T-helper 17 cell (primary cell): ENCODE measurements at places on chromosomes 5 and 9.
A peak's percentile ranks its signal among the peaks of the same experiment; 100 is the strongest.

- peaks cover 10% of the 10 kb centered on the region for H3K27me3 ChIP-seq
- H3K36me3 ChIP-seq, result no peaks in the 10 kb centered on the region
- DNase-seq, result no peak
- no peak overlapping the region for H3K4me3 ChIP-seq
- no peak overlapping the region for H3K27ac ChIP-seq
- peaks cover 3% of the 10 kb centered on the region for H3K4me1 ChIP-seq
These were observed 222.5 kb upstream of the DAPK1 start for GRCh38 chr9:87275047-87275725.

GRCh38 chr5:151284392-151284967 is 19.1 kb downstream of the SLC36A3 start:
- H3K4me3 ChIP-seq, result no peak overlapping the region
- DNase-seq, result no peak
- H3K27me3 ChIP-seq, result peaks cover 13% of the 10 kb centered on the region
- peaks cover 6% of the 10 kb centered on the region for H3K4me1 ChIP-seq
- no peak overlapping the region for H3K27ac ChIP-seq

GRCh38 chr5:53009816-53010215 is 20.7 kb downstream of the ITGA2 start:
- H3K4me1 ChIP-seq, result peaks cover 24% of the 10 kb centered on the region
- H3K27ac ChIP-seq, result no peak overlapping the region
- H3K4me3 ChIP-seq, result no peak overlapping the region
- no peaks in the 10 kb centered on the region for H3K36me3 ChIP-seq

DNA sequence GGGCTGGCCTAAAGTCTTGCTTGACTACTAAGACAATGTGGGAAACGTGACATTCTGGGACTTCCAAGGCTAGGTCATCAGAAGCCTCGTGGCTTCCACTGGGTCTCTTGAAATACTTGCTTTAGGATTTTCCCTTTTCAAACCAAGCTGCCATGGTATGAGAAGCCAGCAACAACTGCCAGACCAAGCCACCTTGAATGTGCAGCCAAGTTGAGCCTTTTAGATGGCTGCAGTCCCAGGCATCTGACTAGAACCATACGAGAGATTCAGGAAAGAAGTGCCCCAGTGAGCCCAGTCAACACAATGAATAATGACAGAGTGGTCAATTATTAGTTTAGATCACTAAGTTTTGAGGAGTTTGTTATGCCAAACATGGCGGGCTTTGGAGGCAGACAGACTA is 143.3 kb downstream of the SLF1 start:
- no peak for DNase-seq
- no peak overlapping the region for H3K4me3 ChIP-seq
- H3K4me1 ChIP-seq, result no peaks in the 10 kb centered on the region
- H3K27ac ChIP-seq, result no peak overlapping the region
- H3K36me3 ChIP-seq, result no peaks in the 10 kb centered on the region

DNA sequence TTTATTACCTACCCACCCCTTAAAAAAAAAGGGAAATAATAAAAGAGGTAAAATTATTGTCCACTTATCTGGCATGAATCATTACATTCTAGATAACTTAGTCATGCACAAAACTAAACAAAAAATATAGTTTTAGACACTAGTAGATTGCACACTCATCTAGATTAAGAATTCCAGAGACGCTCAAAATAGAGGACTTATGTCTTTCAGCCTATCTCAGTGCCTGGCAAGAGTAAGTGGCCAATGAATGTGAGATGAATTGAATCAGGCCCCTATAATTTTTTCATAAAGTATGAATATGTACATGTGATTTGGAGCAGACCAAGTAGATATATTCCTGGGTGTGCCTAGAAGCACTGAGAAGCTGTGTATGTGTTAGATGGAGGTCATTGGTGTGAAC is 2.0 kb upstream of the RXFP3 start:
- peaks cover 6% of the 10 kb centered on the region for H3K36me3 ChIP-seq
- H3K4me3 ChIP-seq, result no peak overlapping the region
- no peak for DNase-seq
- H3K27me3 ChIP-seq, result peaks cover 73% of the 10 kb centered on the region
- H3K4me1 ChIP-seq, result peaks cover 10% of the 10 kb centered on the region

DNA sequence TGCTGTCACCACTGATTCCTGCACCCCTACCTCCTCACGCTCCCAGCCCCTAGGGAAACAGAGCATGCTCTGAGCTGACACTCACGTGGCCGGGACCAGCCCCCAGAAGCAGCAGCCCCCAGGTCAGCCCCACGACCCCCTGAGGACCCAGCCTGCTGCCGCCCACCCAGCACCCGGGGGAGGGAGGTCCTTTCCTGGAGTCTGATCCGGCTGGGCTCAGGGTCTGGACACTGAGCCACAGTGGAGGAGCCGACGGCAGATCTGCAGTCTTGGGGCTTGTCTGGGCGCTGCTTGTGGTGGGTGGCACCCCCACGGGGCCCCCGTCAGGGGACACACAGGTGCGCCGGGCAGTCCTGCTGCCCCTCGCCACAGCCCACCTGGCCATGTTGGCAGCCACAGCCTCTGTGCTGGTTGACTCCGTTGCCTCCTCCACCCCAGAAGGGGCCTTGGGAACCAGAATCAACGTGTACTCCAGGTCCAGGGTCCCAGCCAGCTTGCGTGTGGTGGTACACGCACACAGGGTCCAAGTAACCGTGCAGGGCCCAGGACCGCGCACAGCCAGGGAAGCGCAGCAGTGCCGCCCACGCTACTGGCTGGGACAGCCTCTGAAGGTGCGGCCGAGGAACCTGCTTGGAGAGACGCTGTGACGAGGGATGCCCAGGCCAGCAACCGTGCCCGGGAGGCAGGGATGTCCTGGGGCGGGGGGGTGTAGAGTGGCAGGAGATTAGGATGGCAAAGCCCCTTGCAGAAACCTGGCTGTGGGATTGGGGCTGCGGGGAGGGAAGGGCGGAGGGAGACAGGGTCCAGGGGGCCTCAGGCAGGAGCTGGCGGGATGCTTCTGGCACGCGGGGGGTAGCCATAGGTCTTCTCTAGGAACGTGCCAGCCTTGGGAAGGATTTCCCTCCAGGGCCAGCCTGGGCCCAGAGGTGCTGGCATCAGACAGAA is 3.5 kb downstream of the DNLZ start:
- H3K4me3 ChIP-seq, result no peak overlapping the region
- H3K27ac ChIP-seq, result no peak overlapping the region
- DNase-seq, result no peak
- H3K27me3 ChIP-seq, result no peaks in the 10 kb centered on the region

DNA sequence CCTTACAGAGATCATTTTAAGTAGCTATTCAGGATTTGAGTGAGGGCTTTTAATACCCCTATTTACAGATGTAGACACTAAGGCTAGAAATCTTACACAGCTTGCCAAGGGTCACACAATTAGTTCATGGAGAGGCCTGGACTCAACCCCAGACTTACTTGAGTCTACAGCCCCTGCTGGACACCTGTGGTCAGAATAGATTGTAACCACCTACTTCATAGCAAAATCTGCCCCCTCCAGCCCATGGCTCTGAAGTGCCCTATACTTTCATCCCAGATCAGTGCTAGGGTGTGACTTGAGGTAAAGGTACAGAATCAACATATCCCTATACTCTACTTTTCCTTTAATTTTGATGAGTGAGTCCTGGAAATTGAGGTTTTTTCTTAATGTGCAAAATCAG is 291.3 kb downstream of the ADGRV1 start:
- H3K27ac ChIP-seq, result no peak overlapping the region
- no peaks in the 10 kb centered on the region for H3K4me1 ChIP-seq
- peaks cover 10% of the 10 kb centered on the region for H3K27me3 ChIP-seq
- DNase-seq, result no peak

- H3K27ac ChIP-seq, result no peak overlapping the region
- peaks cover 3% of the 10 kb centered on the region for H3K4me1 ChIP-seq
- H3K27me3 ChIP-seq, result no peaks in the 10 kb centered on the region
- H3K4me3 ChIP-seq, result no peak overlapping the region
- DNase-seq, result no peak
These were observed 9.0 kb upstream of the LIX1 start for GRCh38 chr5:97151370-97151769.

- H3K4me3 ChIP-seq, result peak overlapping the region; percentile 75
- H3K27me3 ChIP-seq, result peaks cover 28% of the 10 kb centered on the region
- H3K36me3 ChIP-seq, result peaks cover 11% of the 10 kb centered on the region
- H3K4me1 ChIP-seq, result peaks cover 16% of the 10 kb centered on the region
These were observed 30.1 kb downstream of the GSN start for GRCh38 chr9:121298016-121298538.

DNA sequence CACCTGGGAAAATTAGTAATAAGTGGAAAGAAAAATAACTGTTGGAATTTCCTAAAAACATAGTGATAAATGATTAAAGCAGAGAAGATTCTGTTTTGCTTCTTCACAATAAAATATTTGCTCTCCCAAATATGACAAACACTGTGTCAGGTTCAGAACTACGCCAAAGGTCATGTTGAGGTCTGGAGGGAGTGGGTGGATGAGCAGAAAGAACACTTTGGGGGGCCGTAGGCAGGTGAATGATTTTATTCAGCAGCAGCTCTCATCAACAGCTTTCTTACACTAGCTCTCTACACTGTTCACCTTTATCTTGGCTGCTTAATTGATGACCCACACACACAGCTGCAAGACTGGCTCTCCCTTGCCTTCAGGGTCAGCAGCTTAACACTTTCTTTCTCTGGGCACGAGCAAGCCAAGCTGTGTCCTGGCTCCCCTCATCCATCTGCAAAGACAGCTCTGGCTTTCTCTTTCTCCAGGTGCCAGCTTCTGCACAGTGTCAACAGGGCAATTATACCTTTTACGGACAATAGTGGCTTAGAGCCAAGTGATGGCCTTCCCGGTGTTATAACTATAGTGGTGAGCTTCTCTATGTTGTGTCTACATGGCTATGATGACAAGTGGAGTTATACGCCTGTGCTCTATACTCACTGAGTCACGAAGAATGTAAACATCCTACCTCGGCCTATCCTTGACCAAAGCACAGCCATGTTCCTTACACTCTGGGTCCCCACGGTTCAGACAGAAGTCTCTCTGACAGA is 18.9 kb upstream of the GPX8 start:
- no peak overlapping the region for H3K4me3 ChIP-seq
- no peak for DNase-seq
- H3K27me3 ChIP-seq, result no peaks in the 10 kb centered on the region

- peak overlapping the region; percentile 83 for H3K4me3 ChIP-seq
- no peak overlapping the region for H3K27ac ChIP-seq
- H3K36me3 ChIP-seq, result peaks cover 8% of the 10 kb centered on the region
- no peak for DNase-seq
- H3K4me1 ChIP-seq, result peaks cover 4% of the 10 kb centered on the region
- peaks cover 75% of the 10 kb centered on the region for H3K27me3 ChIP-seq
These were observed 1.1 kb downstream of the EPB41L4B start for GRCh38 chr9:109319626-109320241.

- peak; percentile 55 for DNase-seq
- peak overlapping the region; percentile 76 for H3K4me3 ChIP-seq
- H3K27me3 ChIP-seq, result no peaks in the 10 kb centered on the region
- peaks cover 76% of the 10 kb centered on the region for H3K4me1 ChIP-seq
These were observed 61.3 kb downstream of the RAPGEF1 start for GRCh38 chr9:131678499-131679111.

GRCh38 chr5:36839489-36840476 is 36.8 kb upstream of the NIPBL start:
- DNase-seq, result no peak
- no peak overlapping the region for H3K4me3 ChIP-seq
- peaks cover 22% of the 10 kb centered on the region for H3K27me3 ChIP-seq
- peaks cover 9% of the 10 kb centered on the region for H3K4me1 ChIP-seq
- peaks cover 5% of the 10 kb centered on the region for H3K36me3 ChIP-seq

- H3K4me1 ChIP-seq, result peaks cover 19% of the 10 kb centered on the region
- H3K4me3 ChIP-seq, result no peak overlapping the region
- DNase-seq, result peak; percentile 47
- peaks cover 4% of the 10 kb centered on the region for H3K36me3 ChIP-seq
These were observed 149.5 kb downstream of the C9orf152 start for GRCh38 chr9:110058304-110058953.

GRCh38 chr9:113293285-113293878 is 9.8 kb downstream of the RNF183 start:
- H3K27ac ChIP-seq, result peak overlapping the region; percentile 24
- DNase-seq, result no peak
- peaks cover 5% of the 10 kb centered on the region for H3K36me3 ChIP-seq

DNA sequence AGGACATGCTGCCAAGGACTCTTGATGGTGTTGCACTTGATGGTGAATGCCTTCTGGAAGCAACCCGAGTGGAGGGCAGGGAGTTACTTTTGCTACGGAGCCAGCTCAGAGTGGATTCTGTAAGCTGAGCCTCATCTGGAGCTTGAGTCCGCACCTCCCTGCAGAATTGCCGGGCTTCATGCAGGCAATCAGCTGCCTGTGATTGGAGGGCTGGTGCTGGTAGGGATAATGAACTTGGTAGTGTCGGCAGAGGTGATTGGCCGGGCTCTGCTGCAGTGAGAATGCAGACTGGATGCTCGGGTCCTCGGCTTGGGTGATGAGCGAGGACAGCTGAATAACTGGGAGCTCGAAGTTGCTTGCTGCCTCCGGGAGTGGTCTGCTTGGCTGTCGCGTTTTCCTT is 23.1 kb downstream of the SLC25A25 start:
- peaks cover 50% of the 10 kb centered on the region for H3K4me1 ChIP-seq
- no peak for DNase-seq
- peak overlapping the region; percentile 94 for H3K27ac ChIP-seq
- no peaks in the 10 kb centered on the region for H3K27me3 ChIP-seq

- no peaks in the 10 kb centered on the region for H3K27me3 ChIP-seq
- H3K4me1 ChIP-seq, result peaks cover 63% of the 10 kb centered on the region
- no peak for DNase-seq
- peak overlapping the region; percentile 92 for H3K27ac ChIP-seq
- peak overlapping the region; percentile 47 for H3K4me3 ChIP-seq
These were observed 53.8 kb downstream of the RAPGEF1 start for GRCh38 chr9:131685753-131686706.

- no peaks in the 10 kb centered on the region for H3K36me3 ChIP-seq
- no peak for DNase-seq
- no peak overlapping the region for H3K4me3 ChIP-seq
- peaks cover 3% of the 10 kb centered on the region for H3K4me1 ChIP-seq
- peaks cover 25% of the 10 kb centered on the region for H3K27me3 ChIP-seq
These were observed 323.8 kb upstream of the ADCY2 start for GRCh38 chr5:7072188-7072587.

- no peak overlapping the region for H3K4me3 ChIP-seq
- no peak for DNase-seq
These were observed 31.5 kb downstream of the EHMT1 start for GRCh38 chr9:137650259-137650658.

GRCh38 chr5:54904425-54904824 is 81.0 kb downstream of the ESM1 start:
- no peak for DNase-seq
- H3K4me3 ChIP-seq, result no peak overlapping the region
- peaks cover 60% of the 10 kb centered on the region for H3K27me3 ChIP-seq
- no peak overlapping the region for H3K27ac ChIP-seq

GRCh38 chr5:76292620-76293322 is 110.3 kb upstream of the IQGAP2 start:
- no peak overlapping the region for H3K27ac ChIP-seq
- H3K36me3 ChIP-seq, result no peaks in the 10 kb centered on the region
- H3K4me1 ChIP-seq, result peaks cover 6% of the 10 kb centered on the region
- no peaks in the 10 kb centered on the region for H3K27me3 ChIP-seq

GRCh38 chr5:1930501-1930879 is 47.8 kb upstream of the IRX4 start:
- no peak overlapping the region for H3K27ac ChIP-seq
- no peak for DNase-seq
- H3K4me1 ChIP-seq, result peaks cover 2% of the 10 kb centered on the region
- no peak overlapping the region for H3K4me3 ChIP-seq
- no peaks in the 10 kb centered on the region for H3K36me3 ChIP-seq
